Stimulated activated CD8-positive, alpha-beta memory T cell treated with anti-CD3 and anti-CD28 coated beads, Interleukin-7, amount 100 ng/mL, for 1 hour (primary cell): ENCODE measurements at places on chromosomes 11 and 22.

DNA sequence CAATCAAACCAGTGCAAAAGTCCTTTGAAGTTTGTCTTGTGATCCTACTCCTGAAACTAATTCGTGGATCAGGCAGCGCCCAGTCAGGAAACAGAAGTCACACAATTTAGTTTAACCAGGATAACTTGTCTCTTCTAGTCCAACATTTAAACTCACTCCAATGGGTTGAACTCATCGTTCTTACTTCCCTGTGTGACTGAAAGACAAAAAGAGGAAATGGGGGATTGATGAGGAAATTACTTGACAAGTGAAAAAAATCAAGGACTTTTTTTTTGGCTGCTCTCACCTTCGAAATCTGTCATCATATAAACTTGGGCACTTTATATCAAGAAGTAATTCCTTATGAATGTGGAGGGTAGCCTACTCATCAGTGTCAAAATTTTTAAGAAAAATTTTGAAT is 78.4 kb downstream of the HSD17B12 start:
- DNase-seq, result no peak

DNA sequence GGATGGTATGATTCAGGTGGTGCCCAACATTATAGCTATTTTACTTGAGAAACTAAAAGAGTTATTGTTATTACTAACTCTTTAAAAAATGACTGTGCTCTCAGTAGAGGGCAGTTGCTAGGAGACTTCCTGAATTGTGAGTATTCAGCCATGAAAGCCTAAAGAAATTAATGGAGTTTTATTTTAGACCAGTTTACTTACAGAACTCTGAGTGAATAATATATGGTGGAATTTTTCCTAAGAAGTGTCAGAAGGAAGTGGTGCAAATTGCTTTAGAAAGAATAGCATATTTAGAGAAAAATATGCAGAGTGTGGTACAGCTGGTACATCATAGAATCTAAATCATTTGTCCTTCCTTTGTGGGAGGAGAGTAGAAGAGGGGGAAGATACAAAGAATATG is 689.9 kb upstream of the CCDC90B start:
- DNase-seq, result no peak

DNA sequence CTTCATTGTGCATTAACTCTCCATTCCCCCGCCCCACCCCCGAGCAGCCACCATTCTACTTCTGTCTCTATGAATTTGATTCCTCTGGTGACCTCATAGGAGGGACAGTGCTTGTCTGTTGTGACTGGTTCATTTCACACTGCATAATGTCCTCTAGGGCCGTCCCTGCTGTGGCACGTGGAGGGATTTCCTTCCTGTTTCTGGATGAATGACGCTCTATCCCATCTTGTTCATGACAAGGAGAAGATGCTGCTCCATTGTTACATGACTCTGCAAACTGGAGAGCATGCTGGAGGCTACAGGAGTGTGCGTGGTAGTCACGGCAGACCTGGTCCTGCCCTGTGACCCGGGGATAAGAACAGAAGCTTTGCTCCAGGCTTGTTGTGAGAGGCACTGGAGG is 61.3 kb downstream of the RTL6 start:
- DNase-seq, result no peak

DNA sequence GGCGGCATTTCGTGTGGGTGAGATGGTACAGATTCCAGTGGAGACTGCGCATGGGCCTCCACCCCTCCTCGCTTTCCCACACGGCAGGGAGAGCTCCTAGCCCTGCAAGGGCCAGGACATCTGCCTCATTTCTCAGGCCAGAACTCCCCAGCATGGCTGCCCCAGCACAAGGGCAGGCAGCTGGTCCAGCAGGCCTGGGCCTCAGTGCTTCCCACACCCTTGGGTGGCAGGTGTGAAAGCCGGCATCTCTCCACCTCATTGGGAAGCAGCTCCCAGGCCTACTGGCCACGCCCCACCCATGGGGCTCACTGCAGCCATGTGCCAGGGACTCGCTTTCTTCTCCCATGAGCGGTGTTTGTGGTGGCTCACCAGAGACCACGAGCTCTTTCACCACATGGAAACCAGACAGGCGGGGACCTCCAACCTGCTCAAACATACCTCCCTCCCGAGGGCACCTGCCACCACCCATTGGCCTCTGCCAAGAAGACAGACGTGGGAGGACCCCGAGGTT is 79.1 kb downstream of the NAT10 start:
- no peak for DNase-seq

GRCh38 chr22:17872471-17872870 is 98.2 kb upstream of the BID start:
- no peak for DNase-seq

DNA sequence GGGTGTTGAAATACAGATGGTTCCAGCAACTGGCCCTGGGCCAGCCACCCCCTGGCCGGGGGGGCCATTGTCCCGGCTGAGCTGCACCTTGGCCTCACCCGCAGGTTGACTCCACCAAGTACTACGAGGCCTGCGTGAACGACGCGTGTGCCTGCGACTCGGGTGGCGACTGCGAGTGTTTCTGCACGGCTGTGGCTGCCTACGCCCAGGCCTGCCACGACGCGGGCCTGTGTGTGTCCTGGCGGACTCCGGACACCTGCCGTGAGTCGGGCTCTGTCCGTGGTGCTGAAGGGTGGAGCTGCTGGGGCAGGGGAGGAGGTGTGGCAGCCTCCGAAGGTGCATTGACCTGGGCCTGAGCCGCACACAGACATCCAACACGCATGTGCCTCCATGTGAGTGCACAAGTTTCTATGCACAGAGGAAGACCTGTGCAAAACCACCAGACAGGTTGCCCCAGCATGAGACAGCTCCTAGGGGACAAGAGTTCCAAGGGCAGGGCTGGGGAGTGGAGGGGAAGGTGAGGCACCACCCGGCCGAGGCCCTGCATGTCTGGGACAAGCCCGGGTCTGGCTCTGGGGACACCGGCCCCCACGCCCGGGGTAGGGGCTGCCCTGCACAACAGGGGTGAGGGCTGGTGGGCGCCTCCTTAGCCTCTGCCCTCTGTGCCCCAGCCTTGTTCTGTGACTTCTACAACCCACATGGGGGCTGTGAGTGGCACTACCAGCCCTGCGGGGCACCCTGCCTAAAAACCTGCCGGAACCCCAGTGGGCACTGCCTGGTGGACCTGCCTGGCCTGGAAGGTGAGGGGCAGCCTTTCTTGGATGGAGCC is 16.1 kb downstream of the MUC5B start:
- DNase-seq, result no peak

DNA sequence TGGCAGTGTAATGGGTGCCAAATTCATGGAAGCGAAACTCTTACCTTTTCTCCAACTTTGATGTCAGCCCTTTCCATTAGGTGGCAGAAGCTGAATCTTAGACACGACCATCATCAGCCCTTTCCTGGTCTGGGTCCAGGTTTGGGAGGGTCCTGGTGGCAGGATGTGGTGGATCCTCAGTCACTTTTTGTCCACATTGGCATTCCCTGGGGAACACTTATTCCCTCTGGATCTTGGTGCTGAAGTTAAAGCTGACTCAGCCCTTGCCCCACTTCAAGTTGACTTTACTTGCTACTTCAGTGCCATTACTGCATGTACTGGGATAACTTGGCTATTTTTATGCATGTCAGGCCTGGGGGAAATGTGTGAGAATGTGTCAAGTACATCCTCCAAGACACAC is 16.6 kb upstream of the NTM start:
- no peak for DNase-seq

- DNase-seq, result peak; percentile 17
Measured at GRCh38 chr11:72781313-72782080, 12.3 kb downstream of the STARD10 start.

- DNase-seq, result no peak
Measured at GRCh38 chr11:126363706-126364248, 8.3 kb downstream of the ST3GAL4 start.

- no peak for DNase-seq
Measured at GRCh38 chr11:33721426-33721825, 14.8 kb downstream of the CD59 start.
